ENCODE measurements at places on chromosomes 3 and 15. TPM values are rescaled to one million over a fixed set of nuclear protein-coding genes. Genes with fewer than 3 reads are reported as not detected.

SKOR1 gene
- total RNA-seq, result 0.21 TPM

HGD gene
- total RNA-seq, result 0.59 TPM

NLGN1 gene
- total RNA-seq, result 0.85 TPM

MORC1 gene
- total RNA-seq, result not detected

SEMA3F gene
- 69.6 TPM for total RNA-seq

DPPA4 gene
- total RNA-seq, result 0.26 TPM

ACKR4 gene
- not detected for total RNA-seq

Data from Panc1 (cell line).